ENCODE measurements at places on chromosomes 4 and X.

DNA sequence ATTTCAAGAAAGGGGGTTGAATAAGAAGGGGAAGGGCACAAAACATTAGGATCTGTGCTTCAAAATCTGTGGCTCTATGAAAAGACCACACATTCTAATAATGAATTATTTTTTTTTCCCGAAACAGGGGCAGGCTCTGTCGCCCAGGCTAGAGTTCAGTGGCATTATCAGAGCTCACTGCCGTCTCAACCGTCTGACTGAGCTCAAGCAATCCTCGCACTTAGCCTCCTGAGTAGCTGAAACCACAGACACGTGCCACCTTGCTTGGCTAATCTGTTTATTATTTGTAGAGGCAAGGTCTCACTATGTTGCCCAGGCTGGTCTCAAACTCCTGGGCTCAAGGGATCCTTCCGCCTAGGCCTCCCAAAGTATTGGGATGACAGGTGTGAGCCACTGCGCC, 33.4 kb downstream of the ACSL1 start:
- DNase-seq: no peak

- no peak for DNase-seq
Observed at GRCh38 chrX:37716602-37717001, 31.0 kb downstream of the XK start.

- peak; percentile 4 for DNase-seq
Observed at GRCh38 chrX:101229170-101229569, 9.6 kb downstream of the DRP2 start.

- DNase-seq: no peak
Observed at GRCh38 chrX:41096339-41096955, 11.2 kb downstream of the USP9X start.

- DNase-seq: no peak
Observed at GRCh38 chrX:48719958-48720357, 23.4 kb downstream of the SUV39H1 start.

DNA sequence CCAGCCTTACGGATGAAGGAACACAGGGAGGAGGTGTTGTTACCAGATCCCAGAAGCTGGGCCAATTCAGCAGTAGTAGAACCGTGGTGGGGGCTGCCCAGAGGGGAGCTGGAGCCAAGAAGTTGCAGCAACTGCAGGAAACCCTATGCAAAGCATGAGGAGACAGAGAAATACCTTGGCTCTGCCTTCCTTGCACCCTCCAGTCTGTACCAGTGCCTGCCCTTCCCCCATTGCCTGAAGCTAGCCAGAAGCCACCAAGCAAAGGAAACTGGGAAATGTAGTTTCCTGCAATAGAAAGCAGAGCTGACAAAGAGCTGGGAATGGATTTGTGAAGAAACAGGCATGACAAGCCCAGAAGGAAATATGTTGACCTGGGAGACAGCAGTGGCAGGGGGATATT, 108.7 kb upstream of the FUNDC1 start:
- no peak for DNase-seq

- DNase-seq: no peak
Observed at GRCh38 chrX:40243755-40244515, 146.2 kb upstream of the BCOR start.

GRCh38 chr4:172377486-172378140, 564.4 kb downstream of the GALNTL6 start:
- DNase-seq: no peak

- DNase-seq: peak; percentile 16
Observed at GRCh38 chr4:176404621-176405020, 84.9 kb downstream of the SPCS3 start.

DNA sequence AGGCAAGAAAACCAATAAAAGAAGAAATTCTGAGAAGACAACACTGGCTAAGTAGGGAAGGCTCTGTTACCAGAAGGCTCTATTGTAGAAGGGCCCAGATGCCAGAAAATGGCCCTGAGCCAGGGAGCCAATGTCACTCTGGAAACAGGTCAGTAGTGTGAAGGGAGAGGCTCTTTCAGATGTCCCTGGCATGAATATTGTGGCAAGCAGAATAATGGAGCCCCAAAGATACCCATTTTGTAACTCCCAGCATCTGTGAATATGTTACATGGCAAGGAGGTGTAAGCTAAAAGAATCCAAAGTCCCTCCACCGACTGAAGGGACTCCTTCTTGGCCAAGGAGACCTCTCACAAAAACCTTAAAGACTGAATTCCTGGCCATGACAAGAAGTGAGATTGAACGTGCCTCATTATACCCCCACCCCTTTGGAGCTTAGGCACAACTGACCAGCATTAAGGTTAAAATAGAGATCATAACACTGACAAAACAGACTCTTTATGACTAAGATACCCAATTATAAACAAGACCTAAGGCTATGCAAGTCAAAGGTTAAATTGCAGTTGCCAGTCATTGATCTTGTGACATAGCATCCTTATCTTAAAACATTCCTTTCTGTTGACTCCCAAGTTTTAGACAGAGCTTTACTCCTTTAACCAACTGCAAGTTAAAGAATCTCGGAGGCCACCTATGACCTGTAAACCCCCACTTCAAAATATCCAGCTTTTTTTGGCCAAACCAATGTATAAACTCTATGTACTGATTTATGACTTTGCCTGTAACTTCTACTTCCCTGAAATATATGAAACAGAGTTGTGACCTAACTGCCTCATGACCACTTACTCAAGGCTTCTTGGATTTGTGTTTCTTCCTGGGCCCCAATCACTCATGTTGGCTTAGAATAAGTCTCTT, 42.2 kb upstream of the SMIM10 start:
- DNase-seq: no peak

DNA sequence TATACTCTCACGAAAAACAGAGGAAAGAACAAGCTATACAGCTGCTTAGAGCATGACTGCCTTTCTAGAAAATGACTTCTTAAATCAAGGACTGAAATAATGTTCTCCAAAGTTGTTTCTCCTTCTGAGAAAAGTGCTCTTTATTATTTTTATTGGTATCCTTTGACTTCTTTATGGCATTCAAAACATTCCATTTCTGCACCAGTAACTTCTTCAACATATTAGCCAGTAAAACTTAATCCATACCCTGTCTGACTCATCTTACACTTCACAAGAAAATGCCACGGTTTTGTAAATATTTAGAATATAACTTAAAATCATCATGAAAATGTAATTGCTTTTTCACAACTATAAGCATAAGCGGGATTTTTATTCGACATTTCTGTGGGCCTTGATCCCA, 180.4 kb downstream of the NR3C2 start:
- no peak for DNase-seq

GRCh38 chr4:177242651-177243286, 66.9 kb upstream of the NEIL3 start:
- DNase-seq: no peak

DNA sequence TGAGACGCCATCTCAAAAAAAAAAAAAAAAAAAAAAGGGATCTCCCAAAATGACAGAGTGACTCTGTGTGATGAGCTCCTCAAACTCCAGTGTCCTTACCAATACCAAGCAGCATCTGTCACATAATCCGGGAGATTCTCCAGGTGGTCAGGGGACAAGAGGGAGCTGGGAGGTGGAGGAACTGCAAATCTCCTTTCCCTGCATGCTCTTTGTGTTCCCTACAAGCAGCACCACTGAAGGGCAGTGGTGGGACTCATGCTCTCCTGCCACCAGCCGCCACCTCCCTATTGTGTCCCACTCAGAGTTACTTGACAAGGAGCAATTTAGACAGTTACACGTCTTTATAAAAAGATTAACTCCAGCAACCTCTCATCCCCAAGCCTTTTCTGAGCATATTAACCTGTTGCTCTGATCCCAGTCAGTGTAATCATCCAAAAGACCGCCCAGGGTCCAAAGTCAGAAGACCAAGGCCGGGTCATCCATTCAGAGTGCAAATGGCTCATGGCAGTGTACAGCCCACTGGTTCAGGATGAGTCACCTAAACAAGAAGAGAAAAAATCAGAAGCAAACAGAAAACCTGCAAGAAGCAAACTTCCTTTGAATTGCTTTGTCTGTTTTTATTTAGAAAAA, 23.6 kb downstream of the MGST2 start:
- no peak for DNase-seq

DNA sequence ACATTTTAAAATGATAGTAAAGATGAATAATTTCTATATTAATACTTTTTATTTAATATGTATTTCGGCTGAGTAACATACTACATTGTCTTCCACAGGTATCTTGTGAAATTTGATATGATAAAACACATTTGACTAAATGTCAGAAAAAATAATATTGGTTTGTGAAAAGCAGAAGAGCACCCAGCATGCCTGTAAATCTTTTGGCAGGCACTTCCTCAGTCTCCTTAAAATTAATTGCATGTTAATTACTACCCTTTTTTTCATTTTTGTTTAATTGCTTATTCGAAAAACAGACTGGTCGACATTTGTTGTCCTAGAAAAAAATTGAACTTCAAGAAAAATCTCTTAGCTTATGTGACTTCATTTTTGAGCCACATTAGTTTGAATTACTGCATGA, 40.6 kb downstream of the CLCN3 start:
- DNase-seq: no peak

GRCh38 chrX:11740794-11741193, 17.2 kb upstream of the MSL3 start:
- DNase-seq: no peak

- DNase-seq: no peak
Observed at GRCh38 chr4:140109737-140110136, 44.2 kb downstream of the MAML3 start.

GRCh38 chr4:179007755-179008154, 1565.5 kb upstream of the AGA start:
- DNase-seq: no peak

GRCh38 chrX:132918523-132918922, 39.9 kb downstream of the HS6ST2 start:
- no peak for DNase-seq
